NB4 (cell line): ENCODE measurements at places on chromosomes 11 and 22.

GRCh38 chr11:72771507-72771906 is 19.3 kb upstream of the ARAP1 start:
- no peak for DNase-seq

DNA sequence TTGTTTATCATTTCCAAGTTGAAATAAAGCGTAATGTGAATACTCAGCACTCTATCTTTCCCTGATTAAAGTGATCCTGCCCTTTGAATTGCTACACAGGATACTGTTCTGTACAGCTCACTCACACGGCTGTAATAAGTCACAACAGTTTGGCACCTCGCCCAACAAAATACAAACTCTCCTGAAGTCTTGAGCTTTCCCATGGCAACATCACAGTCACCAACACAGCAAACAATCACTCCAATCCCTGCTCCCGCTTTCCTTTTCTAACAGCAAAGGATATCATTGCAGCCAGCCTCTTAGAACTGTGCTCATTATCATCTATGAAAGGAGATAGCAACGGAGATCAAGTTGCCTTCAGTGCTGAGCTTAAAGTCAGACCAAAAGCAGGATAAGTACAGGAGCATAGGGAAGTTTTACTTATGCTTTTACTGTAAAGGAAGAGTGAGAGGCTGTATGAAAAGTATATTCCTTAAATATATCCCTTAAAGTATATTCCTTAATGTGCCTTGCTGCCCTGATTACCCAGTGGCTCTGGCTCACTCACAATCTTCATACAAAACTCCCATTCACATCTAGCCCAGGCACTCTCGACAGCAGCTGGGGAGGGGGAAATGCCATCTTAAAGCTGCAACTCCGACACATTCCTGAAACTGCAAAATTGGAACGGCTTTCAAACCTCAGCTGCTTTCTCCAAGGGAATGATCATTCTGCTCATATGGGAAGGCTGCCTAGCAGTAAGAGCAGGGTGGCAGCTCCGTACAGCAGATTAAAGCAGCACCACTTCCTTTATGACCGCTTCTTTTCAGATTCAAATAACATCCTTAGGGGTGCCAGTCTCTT is 35.8 kb downstream of the MAML2 start:
- DNase-seq = peak; percentile 19

- DNase-seq = no peak
Observed at GRCh38 chr11:63958008-63958407, 16.4 kb upstream of the COX8A start.

GRCh38 chr11:69305885-69306540 is 12.1 kb downstream of the MYEOV start:
- no peak for DNase-seq

- no peak for DNase-seq
Observed at GRCh38 chr11:128513915-128514681, 73.3 kb downstream of the ETS1 start.

- no peak for DNase-seq
Observed at GRCh38 chr11:20162824-20163782, 2.8 kb upstream of the DBX1 start.

DNA sequence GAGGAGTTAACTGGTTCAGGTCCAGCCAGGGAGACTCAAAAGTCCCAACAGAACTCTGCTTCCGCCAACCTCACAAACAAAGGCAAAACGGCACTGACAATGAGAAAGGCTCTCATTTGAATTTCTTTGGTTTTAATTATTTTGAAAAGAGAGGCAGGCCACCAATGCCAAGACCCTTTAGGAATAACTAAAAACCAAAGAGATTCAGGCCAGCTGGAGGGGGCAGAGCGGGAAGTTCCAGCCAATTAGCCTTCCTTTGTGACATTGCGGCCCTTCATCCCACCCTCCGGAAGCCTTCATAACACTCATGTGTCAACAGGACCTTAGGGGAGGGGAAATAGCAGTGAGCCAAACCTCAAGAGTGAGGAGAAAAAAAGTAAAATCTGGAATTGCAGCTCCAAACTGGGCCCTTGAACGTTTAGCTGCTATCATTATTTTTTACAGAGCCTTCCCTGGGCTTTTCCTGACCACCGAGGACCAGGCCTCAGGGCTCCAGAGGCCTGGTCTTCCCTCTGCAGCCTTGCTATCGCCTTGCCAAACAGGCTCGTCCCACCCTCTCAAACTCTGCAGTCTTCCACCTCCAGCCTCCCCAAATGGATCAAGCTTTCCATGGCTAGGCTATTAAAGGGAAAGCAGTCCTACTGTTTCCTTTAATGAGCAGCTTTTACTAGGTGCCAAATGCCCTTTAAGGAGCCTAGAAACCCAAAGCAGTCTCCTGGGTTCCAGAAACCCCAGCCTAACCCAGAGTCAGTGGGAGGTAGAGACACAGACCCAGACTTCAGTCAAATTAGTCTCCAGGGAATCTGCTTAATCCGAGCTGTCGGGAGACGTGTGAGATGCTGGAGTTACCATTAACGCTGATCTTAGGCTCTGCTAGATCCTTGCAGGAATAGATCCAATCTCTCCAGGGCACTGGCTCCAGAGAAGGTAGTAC is 114.2 kb downstream of the CCDC34 start:
- DNase-seq = no peak

DNA sequence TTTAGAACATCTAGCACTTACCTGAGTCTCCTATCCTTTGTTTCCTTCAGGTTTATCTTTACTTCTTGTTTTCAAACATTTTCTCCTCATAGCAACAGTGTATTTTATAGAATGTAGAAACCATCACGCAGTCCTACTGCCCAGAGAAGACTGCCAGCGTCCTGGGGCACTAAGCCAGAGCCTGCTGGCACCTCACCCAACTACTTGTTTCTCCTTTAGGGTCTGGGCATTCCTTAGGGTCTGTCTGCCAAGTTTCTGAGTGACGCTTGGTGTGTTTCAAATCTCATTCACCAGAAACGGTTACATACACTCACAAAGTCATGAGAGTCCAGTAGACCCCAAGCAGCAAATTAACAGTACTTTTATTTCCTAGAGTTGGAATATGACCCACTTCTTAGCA is 49.6 kb upstream of the SLC25A1 start:
- DNase-seq = no peak

DNA sequence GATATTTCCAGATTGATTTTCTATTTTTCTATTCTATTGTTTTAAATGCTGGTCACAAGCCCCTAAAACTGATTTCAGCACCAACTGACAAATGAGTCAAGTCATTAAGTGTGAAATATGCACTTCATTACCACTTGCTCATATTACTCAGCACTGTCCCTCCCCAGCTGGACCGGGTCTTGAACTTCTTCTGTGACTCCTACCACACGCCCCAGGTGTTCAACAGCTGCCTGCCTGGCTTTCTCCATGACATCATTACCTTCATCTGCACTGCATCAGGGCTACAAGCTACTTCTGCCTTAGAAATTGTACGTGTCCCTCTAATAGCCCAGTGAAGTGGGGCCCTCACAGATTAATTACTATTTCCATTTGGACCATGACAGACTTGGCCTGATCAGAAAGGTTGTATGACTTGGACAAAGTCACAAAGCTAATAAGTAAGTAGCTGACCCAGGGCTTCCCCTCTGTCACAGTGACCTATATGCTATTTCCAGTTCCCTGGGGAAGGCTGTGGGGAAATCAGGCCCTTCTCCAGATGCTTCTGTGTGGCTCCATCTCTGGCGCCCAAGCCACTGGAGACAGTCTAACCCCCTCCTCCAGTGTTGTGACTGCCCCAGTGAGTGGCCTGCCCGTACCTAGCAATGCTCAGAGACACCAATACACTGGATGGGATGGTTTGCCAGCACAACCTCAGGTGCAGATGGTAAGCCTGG is 18.1 kb downstream of the TBC1D10A start:
- DNase-seq = no peak

- DNase-seq = no peak
Observed at GRCh38 chr11:70764356-70764905, 366.1 kb downstream of the CTTN start.

- no peak for DNase-seq
Observed at GRCh38 chr11:119839476-119840133, 110.6 kb upstream of the NECTIN1 start.

DNA sequence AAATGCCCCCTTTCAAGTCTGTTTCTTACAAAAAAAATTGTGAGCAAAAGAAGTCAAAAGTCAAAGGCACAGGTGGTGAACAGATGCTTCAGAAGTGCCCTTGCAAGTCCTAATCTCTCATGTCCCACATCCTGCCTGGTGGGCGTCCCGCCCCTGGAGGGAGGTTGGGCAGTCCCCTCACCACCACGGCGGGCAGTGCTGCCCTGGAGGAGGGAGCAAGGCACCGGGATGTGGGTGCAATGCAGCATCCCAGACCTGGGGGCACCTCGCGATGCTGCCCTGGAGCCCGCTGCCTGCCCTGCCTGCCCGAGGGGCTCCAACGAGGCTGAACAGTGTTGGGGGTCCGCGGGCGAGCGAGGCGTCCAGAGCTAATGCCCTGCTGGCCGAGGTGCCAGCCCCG is 15.9 kb downstream of the MRGPRG start:
- DNase-seq = no peak

DNA sequence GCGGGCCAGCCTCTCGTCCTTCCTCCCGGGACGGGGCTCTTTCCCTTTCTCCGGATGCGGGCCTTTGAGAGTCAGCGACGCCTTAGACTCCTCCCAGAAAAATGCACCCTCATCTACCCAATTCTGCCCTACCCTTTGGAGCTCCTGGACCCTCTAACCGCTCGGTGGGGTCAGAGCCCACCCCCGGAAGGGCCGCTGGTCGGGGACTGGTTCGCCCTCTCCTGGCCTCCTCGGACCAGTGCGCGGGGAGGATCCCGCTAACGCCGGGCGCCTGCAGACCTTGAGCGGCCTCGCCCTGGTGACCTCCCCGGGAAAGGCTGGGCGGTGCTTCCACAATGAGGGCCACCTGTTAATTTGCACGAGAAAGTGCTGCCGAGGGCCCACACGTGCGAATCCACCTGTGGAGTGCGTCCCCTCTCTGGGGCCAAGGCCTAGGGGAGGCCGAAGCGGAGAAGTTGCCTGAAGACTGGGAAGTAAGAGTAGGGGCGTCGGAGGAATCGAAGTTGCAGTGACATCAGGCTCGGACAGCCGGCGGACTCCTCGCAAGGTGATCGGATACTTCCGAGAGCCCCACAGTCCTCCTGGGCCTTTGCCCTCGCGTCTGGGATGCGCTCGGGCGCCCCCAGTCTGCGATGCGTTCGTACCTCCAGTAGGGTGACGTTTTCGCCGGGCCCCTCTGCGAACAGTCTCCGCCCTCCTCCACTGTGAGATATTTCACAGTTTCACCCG is 61.5 kb downstream of the ENDOD1 start:
- peak; percentile 95 for DNase-seq

GRCh38 chr22:27863001-27863400 is 56.1 kb downstream of the PITPNB start:
- no peak for DNase-seq

- DNase-seq = no peak
Observed at GRCh38 chr11:118068945-118069612, 7.8 kb upstream of the TMPRSS4 start.

DNA sequence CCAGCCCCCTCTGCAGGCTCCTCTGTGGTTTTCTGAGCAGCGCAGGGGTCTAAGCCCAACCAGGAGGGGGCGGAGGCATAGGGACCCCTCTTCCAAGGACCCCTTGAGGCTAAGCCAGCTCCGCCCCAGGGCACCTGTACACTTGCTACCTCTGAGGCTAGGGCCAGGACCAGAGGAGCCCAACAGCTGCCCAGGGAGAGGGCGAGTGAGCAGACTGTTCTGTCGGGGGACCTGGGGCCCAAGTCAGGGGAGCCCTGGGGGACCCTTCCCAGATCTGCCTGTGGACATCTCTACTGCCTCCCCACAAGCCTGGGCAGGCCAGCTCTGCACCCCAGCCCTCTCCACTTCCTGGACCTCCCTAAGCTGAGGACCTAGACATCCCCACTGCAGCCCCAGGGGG is 1.8 kb downstream of the B4GALNT4 start:
- no peak for DNase-seq

DNA sequence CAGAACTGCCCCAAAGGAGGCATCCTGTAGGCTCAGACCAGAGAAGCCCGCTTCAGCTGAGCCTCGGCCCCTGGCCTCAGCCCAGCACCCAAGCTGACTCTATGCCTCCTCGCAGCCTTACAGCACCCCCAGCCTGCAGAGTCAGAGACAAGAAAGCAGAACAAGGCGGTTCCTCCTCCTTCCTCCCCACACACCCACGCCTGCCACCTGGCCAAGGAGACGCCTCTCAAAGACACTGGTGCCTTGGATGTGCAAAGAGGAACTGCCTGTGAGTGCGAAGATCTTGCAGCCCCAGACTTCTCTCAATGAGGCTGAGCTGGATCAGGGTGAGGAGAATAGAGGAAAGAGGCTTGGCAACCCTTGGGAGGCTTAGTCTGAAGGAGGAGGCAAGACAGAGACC is 60.2 kb downstream of the PDE2A start:
- DNase-seq = peak; percentile 99

DNA sequence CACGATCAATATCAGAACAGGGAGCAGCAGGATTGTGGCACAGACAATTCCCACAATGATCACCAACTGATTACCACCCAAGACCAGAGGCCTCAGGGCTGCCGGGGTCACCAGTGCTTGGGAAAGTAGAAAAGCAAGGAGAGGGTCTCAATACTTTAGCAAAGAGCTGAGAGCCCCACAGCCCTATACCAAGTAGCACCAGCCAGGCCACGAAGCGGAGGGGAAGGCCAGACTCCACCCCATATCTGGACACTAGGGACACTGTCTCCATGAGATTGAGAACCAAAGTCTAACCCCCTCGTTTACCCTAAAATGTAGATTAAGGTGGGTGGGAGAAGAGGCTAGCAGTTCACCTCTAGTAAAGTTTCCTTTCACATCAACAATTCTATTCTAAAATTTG is 24.1 kb upstream of the SCN2B start:
- no peak for DNase-seq

- DNase-seq = peak; percentile 47
Observed at GRCh38 chr11:8870411-8871170, 40.4 kb upstream of the AKIP1 start.

DNA sequence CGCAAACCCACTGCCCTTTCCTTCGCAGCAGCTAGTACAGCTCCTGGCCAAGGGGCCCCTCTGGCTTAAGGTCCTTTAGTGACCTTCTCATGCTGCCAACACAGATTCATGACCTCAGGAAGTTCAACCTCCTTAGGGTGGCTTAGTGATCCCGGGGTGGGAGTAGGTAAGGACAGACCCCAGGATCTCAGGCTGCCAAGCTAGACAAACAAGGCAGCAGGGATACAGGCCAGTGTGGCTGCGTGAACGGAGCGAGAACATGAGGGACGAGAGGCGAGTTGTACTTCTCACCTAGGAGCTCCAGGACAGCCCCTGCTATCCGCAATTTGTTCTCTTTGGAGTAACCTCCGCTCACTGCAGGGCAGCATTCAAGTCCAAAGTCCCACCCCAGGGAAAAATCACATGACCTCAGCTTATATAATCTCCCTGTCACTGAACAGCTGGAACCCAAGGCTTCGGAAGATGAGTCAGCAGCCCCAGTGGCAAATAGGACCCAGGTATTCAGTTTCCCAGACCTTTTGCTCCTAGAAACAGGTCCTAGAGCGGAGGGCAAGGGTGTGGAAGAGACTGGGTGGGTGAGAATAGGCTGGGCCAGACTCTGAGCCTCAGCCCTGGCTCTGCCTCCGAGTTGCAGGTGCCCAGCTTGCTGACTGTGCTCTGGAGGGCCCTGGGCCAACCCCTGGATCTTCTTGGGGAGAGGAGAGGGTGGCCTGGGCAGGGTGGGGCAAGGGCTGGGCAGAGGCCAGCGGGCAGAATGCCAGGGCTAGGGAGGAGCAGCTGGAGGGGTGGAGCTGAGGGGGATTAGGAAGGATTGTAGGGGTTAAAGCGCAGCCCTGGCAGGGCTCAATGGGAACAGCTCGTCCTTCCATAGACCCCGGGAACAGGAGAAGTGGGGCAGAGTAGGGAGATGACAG is 13.1 kb downstream of the USP2 start:
- DNase-seq = peak; percentile 68
